ENCODE measurements at places on chromosomes 7 and 10. TPM values are rescaled to one million over a fixed set of nuclear protein-coding genes. Genes with fewer than 3 reads are reported as not detected.

COL28A1 gene
- total RNA-seq = not detected

SPDYE5 gene
- not detected for total RNA-seq

TMEM213 gene
- 0.73 TPM for total RNA-seq

NKX1-2 gene
- not detected for total RNA-seq

TRIL gene
- not detected for total RNA-seq

AKAP9 gene
- total RNA-seq = 41.7 TPM

DNA sequence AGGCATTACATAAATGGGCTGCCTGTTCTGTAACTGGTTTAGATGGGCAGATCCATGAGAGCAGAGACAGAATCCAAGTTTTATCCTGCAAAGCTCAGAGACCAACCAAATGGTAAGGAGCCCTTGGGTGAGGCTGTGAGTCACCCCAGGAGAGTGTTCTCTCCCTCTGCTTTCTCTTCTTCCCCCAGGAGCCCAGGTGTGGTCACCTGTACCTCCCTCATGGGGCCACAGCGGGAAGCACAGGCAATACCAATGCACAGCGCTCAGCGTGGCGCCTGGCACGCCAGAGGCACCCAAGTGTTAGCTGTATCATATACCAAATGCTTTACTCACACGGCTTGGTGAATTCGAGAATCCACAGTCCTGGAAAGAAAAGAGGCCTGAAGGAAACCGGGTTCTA is 39.4 kb downstream of the CTBP2 start:
- no peak for DNase-seq
- H3K4me3 ChIP-seq = no peak overlapping the region
- no peaks in the 10 kb centered on the region for H3K36me3 ChIP-seq

- peaks cover 20% of the 10 kb centered on the region for H3K4me1 ChIP-seq
- no peaks in the 10 kb centered on the region for H3K27me3 ChIP-seq
- no peak overlapping the region for H3K4me3 ChIP-seq
- peaks cover 12% of the 10 kb centered on the region for H3K36me3 ChIP-seq
- no peak overlapping the region for H3K27ac ChIP-seq
These were observed 282.1 kb downstream of the CCDC3 start for GRCh38 chr10:12719365-12719764.

DNA sequence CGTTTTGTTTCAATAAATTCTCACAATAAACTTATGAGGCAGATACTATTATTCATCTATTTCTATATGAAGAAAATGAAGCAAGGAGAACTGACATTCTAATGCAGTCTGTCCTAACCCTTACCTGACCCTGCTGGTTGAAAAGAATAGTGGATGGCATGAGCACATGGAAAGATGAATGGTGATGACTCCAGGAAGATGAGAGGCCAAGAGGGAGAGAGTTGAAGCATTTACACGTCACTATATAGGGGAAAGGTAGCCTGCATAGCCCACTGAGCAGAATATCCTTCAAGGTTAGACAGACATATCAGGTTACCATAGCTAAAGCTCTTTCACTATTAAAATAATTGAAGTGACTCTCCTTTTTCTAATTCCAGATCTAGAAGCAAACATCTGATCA is 163.9 kb upstream of the CDK1 start:
- peaks cover 3% of the 10 kb centered on the region for H3K36me3 ChIP-seq
- H3K4me3 ChIP-seq = no peak overlapping the region
- peaks cover 16% of the 10 kb centered on the region for H3K4me1 ChIP-seq
- H3K27ac ChIP-seq = no peak overlapping the region

GRCh38 chr7:140896996-140897395 is 27.7 kb downstream of the BRAF start:
- peaks cover 2% of the 10 kb centered on the region for H3K36me3 ChIP-seq
- peaks cover under 1% of the 10 kb centered on the region for H3K4me1 ChIP-seq
- no peaks in the 10 kb centered on the region for H3K27me3 ChIP-seq
- no peak overlapping the region for H3K4me3 ChIP-seq
- DNase-seq = no peak

GRCh38 chr7:120190109-120190508 is 82.9 kb upstream of the KCND2 start:
- DNase-seq = no peak
- no peaks in the 10 kb centered on the region for H3K4me1 ChIP-seq
- no peak overlapping the region for H3K27ac ChIP-seq
- H3K4me3 ChIP-seq = no peak overlapping the region
- no peaks in the 10 kb centered on the region for H3K27me3 ChIP-seq

GRCh38 chr10:85993840-85994507 is 372.6 kb downstream of the GRID1 start:
- no peak overlapping the region for H3K4me3 ChIP-seq
- peaks cover 7% of the 10 kb centered on the region for H3K27me3 ChIP-seq
- no peaks in the 10 kb centered on the region for H3K36me3 ChIP-seq
- no peak for DNase-seq

DNA sequence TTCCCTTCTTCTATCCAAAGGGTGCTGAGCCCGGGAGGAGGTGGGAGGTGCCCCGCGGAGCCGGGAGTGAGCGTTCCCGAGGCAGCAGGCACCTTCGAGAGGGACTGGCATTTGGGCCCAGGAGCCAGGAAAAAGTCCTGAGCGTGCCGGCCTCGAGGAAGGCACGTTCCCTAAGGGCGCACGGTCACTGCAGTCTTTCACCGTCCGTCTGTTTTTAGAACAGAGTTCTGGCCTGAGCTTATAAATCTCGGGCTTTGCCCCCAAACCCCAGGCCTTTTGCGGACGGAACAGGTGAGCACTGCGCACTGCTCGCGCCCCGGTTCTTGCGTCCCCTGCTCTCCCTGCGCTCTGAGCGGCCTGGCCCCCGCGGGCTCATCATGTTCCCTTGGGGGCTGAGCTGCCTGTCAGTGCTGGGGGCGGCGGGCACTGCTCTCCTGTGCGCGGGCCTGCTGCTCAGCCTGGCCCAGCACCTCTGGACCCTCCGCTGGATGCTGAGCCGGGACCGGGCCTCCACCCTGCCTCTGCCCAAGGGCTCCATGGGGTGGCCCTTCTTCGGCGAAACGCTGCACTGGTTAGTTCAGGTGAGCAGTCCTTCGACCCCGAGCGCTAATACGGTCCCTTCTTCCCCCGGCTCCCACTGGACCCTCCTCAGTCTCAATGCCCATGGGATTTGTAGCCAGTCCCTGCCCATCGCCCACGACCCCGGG is 442 bp downstream of the CYP26C1 start:
- no peak overlapping the region for H3K27ac ChIP-seq
- peaks cover 3% of the 10 kb centered on the region for H3K36me3 ChIP-seq
- DNase-seq = no peak
- H3K4me1 ChIP-seq = peaks cover 12% of the 10 kb centered on the region
- H3K27me3 ChIP-seq = peaks cover 44% of the 10 kb centered on the region

- H3K27ac ChIP-seq = peak overlapping the region; percentile 78
- peak; percentile 69 for DNase-seq
- H3K27me3 ChIP-seq = no peaks in the 10 kb centered on the region
These were observed 117.3 kb downstream of the FAM53B start for GRCh38 chr10:124626759-124627380.

GRCh38 chr7:136874393-136875032 is 6.1 kb downstream of the CHRM2 start:
- H3K27me3 ChIP-seq = peaks cover 16% of the 10 kb centered on the region
- no peaks in the 10 kb centered on the region for H3K36me3 ChIP-seq
- H3K4me1 ChIP-seq = no peaks in the 10 kb centered on the region
- no peak overlapping the region for H3K27ac ChIP-seq

DNA sequence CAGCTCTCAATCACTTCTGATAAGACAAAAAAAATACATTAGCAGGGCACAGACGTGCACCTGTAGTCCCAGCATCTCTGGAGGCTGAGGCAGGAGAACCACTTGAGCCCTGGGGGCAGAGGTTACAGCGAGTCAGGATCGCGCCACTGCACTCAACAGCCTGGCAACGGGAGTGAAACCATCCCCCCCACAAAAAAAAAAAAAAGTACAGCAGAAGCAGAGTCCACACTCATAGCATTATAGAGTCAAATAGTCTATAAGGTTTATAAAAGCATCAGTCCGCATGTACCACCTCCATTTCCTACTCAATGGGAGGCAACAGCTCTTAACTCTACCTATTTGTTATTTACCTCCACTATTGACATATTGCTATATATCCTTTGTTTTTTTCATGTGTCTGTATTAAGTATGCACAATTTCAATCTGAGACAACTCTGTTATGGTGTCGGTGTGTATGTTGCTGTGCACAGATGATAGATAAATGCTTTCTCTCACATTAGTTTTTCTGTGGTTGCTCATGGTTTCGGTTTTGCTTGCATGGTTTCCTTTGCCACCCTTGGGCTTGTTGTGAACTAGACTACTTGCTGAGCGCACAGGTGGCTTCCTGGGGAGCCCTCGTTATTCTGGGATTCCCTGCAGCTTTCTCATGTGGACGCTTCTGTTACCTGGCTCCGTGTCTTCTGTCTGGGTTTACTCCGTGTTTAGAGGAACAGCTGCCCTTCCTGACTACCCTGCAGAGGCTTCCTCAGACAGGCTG is 40.4 kb downstream of the PROSER2 start:
- peaks cover 28% of the 10 kb centered on the region for H3K4me1 ChIP-seq
- peak; percentile 61 for DNase-seq
- peaks cover 56% of the 10 kb centered on the region for H3K27me3 ChIP-seq

- no peak overlapping the region for H3K4me3 ChIP-seq
- H3K27ac ChIP-seq = no peak overlapping the region
- H3K36me3 ChIP-seq = no peaks in the 10 kb centered on the region
- peaks cover 46% of the 10 kb centered on the region for H3K27me3 ChIP-seq
These were observed 1.3 kb downstream of the KAZALD1 start for GRCh38 chr10:101063050-101063525.

- no peak overlapping the region for H3K4me3 ChIP-seq
- H3K27me3 ChIP-seq = no peaks in the 10 kb centered on the region
- DNase-seq = no peak
- no peak overlapping the region for H3K27ac ChIP-seq
- H3K36me3 ChIP-seq = no peaks in the 10 kb centered on the region
These were observed 683.7 kb upstream of the NRP1 start for GRCh38 chr10:34018129-34018528.

- H3K27ac ChIP-seq = no peak overlapping the region
- H3K4me1 ChIP-seq = peaks cover 11% of the 10 kb centered on the region
- no peak for DNase-seq
- H3K27me3 ChIP-seq = no peaks in the 10 kb centered on the region
These were observed 202.0 kb downstream of the MAD1L1 start for GRCh38 chr7:2030475-2031450.

Measured in activated CD4-positive, alpha-beta memory T cell treated with anti-CD3 and anti-CD28 coated beads, Interleukin-2, amount 10 ng/mL, durations not matched to agents 7 days and 5 days (primary cell).